Fibroblast of skin of left quadriceps (primary cell): ENCODE measurements at places on chromosomes 11 and 22.

- DNase-seq, result peak; percentile 25
These were observed at the start of gene BCR for GRCh38 chr22:23180301-23180892. BCR (plus strand) TSS chr22:23180509; CDS start chr22:23180961, 452 bp downstream.

GRCh38 chr11:88487646-88488045, 150.1 kb upstream of the CTSC start:
- DNase-seq, result no peak

DNA sequence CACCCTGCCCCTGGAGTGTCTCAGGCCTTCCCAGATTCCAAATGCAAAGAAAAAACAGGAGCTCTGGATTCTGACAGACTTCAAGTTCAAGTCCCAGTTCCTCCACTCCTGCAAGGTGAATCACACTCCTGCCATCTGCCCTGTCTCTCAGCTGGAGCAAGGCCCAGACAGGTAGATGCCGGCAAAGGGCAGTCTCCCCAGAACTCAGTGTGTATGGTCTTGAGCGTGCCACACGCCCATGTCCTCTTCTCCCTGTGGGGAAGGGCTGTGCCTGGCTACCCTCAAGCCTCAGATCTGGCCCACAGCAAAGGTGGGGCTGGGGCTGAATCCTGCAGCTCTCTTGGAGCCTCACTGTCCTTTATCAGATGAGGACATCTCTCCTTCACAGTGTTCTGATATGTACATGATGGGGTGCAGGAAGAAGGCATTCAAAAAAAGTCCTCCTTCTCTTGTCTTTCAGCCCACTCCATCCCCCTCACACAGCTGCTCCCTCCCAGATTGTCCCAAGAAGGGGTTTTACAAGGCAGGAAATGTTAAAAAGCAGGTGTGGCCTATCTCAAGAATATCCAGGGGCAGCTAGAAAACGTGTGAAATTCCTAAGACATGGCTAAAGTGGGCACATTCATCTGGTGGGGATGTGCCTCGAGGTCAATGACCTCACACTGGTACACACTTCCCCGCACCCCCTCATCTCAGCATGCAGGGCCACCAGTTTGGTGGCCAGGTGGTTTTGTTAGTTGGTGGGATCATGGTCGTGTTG, 27.7 kb upstream of the ARFGAP3 start:
- no peak for DNase-seq

DNA sequence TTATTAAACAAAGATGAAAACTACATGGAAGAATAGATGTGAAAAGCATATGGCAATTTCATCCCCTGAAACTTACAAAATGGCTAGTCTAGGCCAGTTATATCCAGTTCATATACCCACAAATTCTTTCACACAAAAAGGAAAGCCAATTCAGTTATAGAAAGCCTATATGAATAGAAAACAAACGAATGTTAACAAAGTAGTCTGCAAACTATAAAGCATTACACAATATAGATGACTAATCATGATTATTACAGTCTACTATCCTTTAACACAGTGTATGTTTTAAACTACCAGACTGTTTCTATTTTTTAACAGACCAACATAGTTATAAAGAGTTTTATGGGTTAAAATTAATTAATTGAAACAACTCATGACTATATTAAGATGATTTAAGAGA, 12.1 kb downstream of the DCUN1D5 start:
- DNase-seq, result peak; percentile 34

DNA sequence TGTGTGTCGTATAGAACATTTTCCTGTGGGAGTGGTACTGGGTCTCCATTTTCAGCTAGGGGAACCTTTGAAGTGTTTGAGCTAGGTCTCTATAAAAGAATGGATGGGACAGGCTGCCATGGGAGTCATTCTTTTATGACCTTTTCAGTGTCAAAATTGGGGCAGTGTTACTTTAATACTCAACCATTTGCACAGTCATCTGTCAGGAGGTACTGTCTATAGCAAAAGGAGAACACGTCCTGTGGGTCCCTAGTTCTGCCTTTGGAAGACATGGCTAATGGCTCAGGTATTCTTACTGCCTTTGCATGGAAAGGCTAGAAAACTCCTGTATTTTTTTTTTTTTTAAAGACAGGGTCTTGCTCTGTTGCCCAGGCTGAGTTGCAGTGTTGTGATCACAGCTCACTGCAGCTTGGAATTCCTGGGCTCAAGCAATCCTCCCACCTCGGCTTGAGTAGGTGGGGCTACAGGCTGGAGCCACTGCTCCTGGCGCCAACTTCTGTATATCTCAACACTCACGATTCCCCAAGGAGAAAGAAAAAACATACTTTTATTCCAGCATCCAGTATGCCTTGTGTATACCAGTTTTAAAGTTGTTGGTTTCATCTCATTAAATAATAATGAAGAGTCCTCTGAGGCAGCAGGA, 2.1 kb upstream of the ATF4 start:
- DNase-seq, result no peak

GRCh38 chr11:57301711-57302423, 22.9 kb downstream of the TNKS1BP1 start:
- no peak for DNase-seq

DNA sequence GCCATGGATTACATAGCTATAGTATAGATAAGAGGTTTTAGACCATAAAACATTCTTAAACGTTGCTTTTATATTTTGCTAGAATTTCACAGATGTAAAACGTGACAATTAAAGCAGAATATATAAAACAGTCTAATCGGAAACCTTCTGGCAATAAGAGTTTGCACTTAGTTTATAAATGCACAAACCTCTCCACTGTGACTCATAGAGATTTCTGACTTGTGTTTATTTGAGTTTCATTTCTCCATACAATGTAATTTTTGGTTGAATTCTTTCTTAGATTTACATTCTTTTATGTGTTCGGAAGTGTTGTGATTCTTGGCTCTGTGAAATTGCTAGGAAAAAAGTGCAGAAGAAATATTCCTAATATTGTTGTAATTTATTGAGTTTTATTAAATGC, 288.7 kb upstream of the CTSC start:
- DNase-seq, result no peak

DNA sequence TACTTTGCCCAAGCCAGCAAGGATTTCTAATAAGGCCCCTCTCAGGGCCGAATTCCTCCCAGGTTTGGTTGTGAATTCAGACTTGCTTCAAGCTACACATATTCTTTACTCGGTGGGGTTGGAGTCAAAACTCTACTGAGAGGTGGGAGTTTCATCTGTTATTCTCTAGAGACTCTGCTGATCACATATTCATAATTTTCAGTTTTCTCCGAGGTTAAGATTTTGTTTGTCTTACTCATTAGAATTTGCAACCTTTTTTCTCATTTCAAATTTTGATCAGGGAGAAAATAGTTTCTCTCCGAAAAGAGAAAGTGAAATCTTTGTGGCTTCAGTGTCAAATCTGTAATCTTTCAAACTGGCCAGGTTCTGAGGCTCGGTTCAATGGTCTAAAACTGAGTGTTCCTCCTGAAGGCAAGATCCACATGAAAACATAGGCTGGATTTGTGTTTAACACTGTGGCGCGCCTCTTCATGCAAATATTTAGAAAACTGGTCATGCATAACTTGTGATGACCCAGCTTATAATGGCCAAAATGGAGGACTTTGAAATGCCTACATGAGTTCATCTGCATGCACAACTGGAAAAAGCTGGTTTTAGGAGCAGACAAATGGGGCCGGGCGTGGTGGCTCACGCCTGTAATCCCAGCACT, 21.5 kb upstream of the GSTP1 start:
- no peak for DNase-seq

DNA sequence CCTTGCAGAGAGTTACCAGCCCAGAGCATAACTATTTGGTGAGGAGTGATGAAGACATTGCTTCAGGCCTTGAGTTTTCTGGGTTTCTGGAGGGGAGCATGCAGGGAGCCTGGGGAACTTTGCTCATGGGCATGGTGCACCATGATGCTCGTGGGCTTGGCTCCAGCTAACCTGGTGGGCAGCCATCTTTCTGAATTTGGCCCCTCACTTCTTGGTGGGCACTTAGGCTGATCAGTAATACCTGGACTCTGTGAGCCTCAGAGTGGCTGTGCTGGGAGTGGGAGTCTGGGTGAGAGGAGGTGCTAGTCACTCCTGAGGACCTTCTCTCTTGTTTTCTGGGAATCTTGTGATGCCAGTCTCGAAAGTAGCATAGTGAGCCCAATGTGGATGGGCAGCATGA, 30.6 kb downstream of the AMPD3 start:
- DNase-seq, result no peak

DNA sequence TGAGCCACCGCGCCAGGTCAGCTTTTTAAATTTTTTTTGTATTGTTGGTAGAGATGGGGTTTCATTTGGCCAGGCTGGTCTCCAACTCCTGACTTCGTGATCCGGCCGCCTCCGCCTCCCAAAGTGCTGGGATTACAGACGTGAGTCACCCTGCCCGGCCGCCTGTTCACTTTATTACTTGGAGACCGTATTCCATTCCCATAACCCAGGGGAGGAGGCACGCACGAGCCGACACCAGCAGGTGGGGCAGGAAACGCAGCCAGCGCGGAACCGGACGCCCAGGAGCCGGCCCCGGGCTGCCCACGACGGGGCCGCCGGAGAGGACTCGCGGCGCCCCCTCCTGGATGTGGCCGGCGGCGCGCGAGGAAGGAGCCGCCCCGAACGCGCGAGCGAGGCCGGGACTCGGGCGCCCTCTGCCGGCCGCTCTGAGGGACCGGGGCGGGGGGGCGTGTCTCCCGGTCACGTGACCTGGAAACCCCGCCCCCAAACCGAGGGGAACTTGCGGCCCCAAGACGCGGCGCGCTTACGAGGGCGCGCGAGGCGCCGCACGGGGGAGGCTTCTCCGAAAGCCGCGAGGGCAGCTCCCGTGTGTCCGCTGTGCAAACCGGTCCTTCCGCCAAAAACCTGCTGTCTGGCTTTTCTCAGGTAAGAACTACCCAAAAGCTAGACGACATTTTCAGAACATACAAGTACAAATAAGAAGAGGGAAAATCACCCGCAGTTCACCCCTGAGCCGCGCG, 11.6 kb upstream of the RNH1 start:
- DNase-seq, result peak; percentile 80

- no peak for DNase-seq
These were observed 8.5 kb upstream of the CREBZF start for GRCh38 chr11:85673393-85673792.
